ENCODE measurements at places on chromosomes 5 and 9.

- no peak for DNase-seq
Measured at GRCh38 chr5:169121630-169122420, 179.1 kb downstream of the SLIT3 start.

DNA sequence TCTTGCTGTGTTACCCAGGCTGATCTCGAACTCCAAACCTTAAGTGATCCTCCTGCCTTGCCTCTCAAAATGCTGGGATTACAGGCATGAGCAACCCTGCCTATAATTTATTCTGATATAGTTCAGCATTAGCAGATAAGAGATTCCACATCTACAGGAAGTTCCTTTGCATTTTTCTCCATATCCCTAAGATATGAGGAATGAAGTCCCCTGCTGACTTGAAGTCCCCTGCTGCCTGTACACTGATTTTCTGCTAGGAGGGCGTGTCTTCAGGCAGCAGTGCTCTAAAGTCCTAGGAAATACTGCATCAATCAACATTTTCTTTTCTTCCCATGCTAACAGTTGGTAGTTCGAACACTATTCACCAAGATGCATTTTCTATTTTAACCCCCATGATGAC, 105.8 kb downstream of the ARHGAP26 start:
- no peak for DNase-seq

- DNase-seq: no peak
Measured at GRCh38 chr9:70554881-70555280, 140.4 kb upstream of the KLF9 start.

DNA sequence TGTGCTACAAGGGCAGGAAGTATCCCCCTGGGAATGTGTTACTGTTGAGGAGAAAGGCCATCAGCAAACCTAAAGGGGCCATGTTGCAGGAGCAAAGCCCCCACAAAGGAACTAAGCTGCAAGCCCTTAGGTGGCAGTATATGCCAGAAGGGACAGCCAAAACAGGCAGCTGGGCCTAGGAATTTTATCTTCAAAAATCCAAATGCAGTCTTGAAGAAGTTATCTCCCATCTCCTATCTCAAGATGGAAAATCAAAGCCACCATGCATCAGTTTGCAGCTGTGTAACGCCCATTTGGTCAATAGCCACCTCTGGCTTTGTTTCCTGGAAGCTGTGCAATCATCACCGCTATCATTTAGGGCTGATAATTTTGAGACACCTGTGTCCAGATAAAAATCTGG, 400.3 kb downstream of the ARHGEF28 start:
- no peak for DNase-seq

DNA sequence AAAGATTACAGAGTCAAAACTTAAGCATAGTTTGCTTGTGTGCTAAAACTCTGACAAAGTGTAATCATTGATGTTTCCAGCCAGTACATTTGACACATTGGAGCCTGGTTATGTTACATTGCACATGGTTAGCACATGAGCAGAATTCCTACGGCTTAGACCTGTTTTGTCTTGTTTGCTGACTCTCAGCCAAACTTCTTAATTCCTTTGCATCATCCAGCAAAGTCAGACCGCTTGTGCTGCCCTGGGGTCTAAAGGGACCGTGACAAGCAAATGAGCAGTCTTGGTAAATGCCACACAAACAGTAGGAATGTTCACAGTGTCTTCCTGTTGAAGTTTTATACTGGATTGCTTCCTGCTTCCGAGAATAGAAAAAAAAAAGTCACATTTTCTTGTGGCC, 72.0 kb upstream of the ENTREP1 start:
- no peak for DNase-seq

DNA sequence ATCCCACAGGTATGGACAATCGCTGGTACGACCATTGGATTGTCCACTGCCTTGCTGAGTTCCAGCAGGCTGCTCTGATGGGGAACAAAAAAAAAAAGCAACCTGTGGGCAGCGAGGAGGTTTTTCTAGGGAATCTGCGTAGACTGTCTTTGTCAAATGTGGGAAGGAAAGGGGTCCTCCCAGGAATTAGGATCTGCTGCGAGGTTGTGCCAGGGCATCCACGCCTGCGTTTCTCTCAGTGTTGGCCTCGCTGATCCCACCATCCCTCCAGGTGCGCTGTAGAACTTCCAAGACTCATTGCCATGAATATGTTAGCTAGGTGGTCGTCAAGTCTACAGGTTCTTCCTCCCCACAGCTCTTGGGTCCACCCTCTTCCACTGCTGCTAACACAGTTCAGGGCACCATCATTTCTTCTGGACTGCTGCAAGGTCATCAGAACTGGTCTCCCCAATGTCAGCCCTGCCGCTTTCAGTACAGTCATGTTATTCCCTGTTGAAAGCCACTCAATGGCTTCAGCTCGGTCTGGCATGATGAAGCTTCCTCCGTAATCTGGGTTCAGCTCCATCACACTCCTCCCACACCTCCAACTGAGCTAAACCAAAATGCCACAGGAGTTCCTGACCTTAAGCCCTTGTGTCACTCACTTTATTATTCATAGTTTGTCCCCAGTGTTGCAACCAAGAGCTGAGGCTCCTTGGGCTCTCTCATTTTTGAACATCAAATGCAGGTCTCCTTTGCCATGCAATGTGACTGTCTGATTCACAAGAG, 79.5 kb upstream of the DMRT1 start:
- DNase-seq: no peak

- no peak for DNase-seq
Measured at GRCh38 chr5:8912106-8912505, 633.8 kb downstream of the SEMA5A start.

DNA sequence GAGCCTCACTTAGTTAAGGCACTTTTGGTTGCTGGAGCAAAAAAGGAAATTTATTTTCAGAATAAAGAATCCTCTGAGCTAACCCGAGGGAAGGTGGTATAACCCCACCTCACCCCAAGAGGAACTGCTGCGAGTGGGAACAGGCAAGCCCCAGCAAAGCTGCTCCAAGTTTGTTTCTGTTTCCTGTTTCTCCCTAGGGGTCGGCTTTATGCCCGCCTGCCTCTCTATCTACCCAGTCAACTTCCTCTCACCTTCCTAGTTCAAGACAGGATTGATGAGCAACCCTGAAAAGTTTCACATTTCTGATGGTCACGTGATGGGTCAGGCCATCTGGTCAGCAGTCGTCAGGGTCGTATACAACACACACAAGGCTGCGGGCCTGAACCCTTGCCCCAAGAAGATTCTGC, 31.1 kb downstream of the TRIO start:
- DNase-seq: no peak

DNA sequence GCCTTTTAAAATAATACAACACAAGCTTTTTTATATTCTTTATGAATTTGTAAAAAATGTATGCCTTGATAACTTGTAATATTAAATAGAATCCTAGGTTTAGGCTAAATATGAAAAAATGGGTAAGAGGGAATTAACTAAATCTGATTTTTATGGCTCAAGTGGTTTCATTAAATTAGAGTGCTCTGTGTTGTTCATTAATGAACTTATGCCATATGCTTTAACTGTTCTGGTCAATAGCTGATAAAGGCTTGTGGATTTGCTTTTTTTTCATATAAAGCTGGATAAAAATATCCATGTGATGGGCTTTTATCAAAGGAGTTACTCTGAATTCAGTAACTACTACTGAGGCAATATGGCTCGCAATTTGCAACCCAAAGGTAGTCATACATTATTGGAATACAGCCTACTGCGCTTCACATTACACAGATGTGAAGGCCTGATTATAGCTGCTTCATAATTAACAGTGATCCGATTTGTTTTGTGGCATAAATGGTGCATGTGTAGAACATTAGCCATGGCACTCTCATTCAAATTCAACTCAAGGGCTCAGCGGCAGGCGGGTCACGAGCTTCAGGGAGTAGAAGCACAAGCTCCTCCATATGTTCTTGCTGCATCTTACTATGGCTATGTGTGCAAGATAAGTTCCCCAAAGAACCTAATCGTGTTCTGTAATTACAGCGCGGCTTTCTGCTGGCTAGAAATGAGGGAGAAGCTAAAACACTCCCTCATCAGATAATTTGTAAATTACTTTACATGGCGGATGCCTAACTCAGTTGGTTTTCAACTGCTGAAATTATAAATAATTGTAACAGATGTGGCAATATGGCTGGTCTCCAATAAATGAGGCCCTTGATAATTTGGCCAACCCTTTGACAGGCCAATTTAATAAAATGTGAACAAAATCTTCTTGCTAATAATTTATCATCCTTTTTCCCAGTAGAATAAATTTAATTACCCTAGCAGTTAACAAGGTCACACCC, 188.3 kb downstream of the CNTLN start:
- no peak for DNase-seq

DNA sequence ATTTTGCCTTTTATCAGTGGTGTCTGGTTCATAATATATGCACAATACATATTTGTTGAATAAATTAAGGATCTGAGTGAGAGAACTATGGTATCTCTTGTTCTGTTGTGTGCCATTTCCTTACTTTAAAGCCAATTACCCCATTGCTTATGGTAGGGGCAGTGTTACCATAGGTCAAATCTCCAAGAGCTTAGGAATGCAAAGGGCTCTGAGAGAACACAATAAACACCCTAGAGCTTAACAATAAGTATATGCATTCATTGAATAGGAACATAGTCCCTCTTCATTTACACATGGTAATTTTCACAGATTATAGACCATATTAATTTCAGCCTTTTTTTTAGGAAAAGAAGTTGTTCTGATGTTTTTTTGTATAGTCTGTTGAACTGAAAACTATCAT, 112.2 kb downstream of the MCTP1 start:
- no peak for DNase-seq

- no peak for DNase-seq
Measured at GRCh38 chr5:2335125-2335732, 416.2 kb downstream of the IRX2 start.

- DNase-seq: no peak
Measured at GRCh38 chr5:172101547-172102217, 86.3 kb downstream of the STK10 start.

GRCh38 chr5:149799119-149799623, 69.1 kb downstream of the PPARGC1B start:
- DNase-seq: no peak

DNA sequence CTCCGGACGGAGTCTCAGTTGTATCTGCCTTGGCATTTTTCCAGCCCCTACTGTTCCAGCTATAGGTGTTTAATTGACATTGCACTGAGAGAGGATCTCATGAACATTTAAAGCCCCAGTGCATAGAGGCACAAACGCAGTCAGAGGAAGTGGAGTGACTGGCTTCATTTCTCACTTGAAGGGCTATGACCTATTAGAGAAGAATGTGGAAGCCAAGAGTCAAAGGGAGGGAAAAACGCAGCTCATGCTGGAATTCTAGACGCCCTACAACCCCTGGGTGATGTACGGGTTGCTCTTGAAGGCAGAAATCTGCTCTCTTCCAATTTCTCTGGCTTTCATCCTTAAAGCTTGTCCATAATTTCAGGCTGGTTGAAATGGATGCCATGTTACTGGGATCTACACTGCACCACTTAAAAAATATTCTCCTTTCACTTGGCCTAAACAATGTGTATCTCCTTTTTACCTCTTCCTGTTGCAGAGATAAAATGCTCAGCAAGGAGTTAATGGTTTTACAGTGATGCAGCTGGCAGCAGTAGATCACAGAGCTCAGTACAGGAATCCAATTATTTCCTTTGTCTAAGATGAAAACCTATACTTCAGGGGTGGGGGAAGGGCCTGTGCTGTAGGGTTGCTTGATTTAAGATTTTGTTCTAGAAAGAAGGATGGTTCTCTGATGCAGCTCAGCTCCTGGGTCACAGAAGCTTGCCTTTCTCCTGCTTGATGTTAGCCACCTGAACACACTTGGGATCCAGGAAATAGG, 61.8 kb upstream of the MAMDC2 start:
- no peak for DNase-seq

DNA sequence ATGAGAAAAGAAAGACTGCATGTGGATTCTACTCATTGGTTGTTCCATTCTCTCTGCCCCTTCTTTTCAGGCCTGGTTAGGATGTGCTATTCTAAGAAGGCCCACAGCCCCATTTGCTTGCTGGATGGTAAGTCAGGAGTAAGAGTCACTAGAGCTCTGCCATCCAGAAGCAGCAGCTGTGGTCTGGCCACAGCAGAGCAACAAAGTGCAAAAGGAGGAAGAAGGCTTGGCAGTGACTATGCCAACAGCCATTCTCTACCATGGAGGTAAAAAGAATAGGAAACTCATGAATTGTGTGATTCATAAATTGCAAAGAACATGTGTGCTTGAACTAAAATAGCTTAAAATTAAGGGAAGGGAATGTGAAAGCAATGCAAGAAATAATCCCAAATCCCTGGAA, 20.9 kb downstream of the KLHL3 start:
- DNase-seq: no peak

DNA sequence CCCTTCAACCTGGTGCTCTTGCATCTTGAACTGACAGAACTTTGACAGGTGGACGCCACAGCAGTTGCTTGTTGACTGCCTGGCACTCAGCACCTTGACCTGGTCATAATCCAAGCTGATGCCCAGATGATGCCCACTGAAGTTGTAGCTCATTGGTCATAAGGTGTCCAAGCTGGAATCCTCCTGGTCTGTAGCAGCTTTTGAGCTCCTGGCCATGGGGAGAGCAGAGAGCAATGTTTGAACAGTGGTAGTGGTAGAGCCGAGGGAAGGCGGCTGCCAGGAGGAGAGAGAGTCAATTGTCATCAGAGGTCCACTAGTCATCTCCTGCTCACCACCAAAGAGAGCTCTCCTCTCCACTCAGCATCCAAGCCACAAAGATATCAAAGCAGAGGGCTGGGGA, 23.3 kb downstream of the CSF2 start:
- no peak for DNase-seq

All from pulmonary artery endothelial cell (primary cell).